ENCODE measurements at places on chromosomes 12 and 14. TPM values are rescaled to one million over a fixed set of nuclear protein-coding genes. Genes with fewer than 3 reads are reported as not detected.
A peak's percentile ranks its signal among the peaks of the same experiment; 100 is the strongest.

DNA sequence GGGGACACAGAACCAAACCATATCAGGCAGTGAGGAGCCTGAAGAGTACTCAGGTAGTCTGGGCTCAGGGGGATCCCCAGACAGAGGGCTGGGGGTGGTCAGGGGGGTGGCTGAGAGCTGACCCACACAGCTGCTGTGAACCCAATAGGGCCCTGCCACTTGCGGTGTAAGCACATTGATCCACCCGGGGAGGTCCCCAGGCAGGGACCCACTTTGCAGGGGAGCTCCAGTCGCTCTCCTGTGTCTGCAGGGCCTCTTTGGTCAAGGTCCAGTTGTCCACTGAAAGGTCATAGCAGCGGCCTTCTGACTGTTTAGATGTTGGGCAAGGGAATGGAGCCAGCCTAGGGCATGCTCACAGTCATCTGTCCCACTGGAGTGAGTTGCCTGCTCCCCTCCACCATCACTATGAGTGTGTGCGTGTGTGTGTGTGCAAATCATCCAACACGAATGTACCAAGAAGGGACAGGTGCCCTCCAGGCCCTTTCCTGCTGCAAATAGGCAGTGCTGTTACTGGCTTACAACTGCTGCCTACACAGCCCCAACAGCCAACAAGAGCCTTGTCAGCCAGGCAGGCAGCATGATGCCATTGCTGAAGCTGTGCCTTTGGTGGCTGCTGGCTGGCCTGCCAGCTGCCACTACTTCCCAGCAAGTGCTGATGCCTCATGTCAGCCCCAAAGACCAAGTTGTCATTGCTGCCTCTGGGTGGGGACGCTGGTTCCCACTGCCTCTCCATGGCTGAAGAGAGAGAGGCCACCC is 71.3 kb downstream of the TSPAN11 start:
- peak; percentile 51 for DNase-seq
- H3K4me3 ChIP-seq = no peak overlapping the region
- H3K27ac ChIP-seq = no peak overlapping the region
- peaks cover 13% of the 10 kb centered on the region for H3K4me1 ChIP-seq
- H3K27me3 ChIP-seq = no peaks in the 10 kb centered on the region
- H3K36me3 ChIP-seq = no peaks in the 10 kb centered on the region

GRCh38 chr14:91352053-91352452 is 65.6 kb downstream of the CCDC88C start:
- no peak overlapping the region for H3K4me3 ChIP-seq
- peaks cover 5% of the 10 kb centered on the region for H3K27me3 ChIP-seq
- DNase-seq = peak; percentile 4
- H3K36me3 ChIP-seq = no peaks in the 10 kb centered on the region
- H3K4me1 ChIP-seq = peaks cover 9% of the 10 kb centered on the region

GRCh38 chr12:113918306-113918705 is 47.8 kb downstream of the RBM19 start:
- peaks cover 14% of the 10 kb centered on the region for H3K36me3 ChIP-seq
- H3K4me3 ChIP-seq = no peak overlapping the region
- no peaks in the 10 kb centered on the region for H3K27me3 ChIP-seq

DNA sequence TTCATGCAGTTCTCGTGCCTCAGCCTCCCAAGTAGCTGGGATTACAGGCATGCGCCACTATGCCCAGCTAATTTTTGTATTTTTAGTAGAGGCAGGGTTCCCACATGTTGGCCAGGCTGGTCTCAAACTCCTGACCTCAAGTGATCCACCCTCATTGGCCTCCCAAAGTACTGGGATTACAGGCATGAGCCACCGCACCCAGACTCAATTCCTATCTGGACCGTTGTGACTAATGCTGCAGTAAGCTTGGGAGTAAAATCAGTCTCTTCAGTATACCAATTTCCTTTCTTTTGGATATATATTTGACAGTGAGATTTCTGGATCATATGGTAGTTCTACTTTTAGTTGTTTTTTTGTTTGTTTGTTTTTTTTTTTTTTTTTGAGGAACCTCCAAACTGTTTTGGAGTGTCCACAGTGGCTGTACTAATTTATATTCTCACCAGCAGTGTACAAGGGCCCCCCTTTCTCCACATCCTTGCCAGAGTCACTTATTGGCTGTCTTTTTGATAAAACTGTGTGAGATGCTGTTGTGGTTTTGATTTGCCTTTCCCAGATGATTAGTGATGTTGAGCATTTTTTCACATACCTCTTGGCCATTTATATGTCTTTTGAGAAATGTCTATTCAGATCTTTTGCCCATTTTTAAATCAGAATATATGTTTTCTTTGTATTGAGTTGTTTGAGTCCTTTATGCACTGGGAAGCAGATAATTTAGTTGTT is 37.3 kb upstream of the EVL start:
- H3K4me1 ChIP-seq = peaks cover 72% of the 10 kb centered on the region
- no peaks in the 10 kb centered on the region for H3K36me3 ChIP-seq
- no peak for DNase-seq
- H3K27me3 ChIP-seq = no peaks in the 10 kb centered on the region
- no peak overlapping the region for H3K4me3 ChIP-seq

DNA sequence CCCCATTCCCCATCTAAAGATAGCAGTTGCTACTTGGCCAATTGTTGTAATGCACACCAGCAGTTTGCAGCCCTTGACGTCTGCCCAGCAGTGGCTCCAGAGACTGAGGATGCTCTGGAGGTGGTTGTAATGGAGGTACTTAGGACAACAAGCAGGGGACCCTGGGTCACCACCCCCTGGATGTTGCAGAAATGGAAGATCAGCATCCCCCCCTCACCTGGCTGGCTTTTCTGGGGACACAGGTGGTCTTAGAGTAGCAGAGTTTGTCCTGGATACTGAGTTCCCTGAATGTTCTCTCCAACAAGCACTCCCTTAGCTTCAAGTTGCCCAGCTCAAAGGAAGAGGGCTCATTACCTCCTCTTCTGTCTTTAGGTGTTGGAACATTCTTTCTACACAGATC is 250.5 kb downstream of the AACS start:
- DNase-seq = no peak
- H3K36me3 ChIP-seq = no peaks in the 10 kb centered on the region
- H3K4me1 ChIP-seq = no peaks in the 10 kb centered on the region
- H3K27me3 ChIP-seq = no peaks in the 10 kb centered on the region
- H3K4me3 ChIP-seq = no peak overlapping the region
- no peak overlapping the region for H3K27ac ChIP-seq

- H3K27me3 ChIP-seq = no peaks in the 10 kb centered on the region
- H3K36me3 ChIP-seq = no peaks in the 10 kb centered on the region
- H3K4me3 ChIP-seq = no peak overlapping the region
- peaks cover 13% of the 10 kb centered on the region for H3K4me1 ChIP-seq
These were observed 167.2 kb upstream of the FRMD6 start for GRCh38 chr14:51484485-51484884.

DNA sequence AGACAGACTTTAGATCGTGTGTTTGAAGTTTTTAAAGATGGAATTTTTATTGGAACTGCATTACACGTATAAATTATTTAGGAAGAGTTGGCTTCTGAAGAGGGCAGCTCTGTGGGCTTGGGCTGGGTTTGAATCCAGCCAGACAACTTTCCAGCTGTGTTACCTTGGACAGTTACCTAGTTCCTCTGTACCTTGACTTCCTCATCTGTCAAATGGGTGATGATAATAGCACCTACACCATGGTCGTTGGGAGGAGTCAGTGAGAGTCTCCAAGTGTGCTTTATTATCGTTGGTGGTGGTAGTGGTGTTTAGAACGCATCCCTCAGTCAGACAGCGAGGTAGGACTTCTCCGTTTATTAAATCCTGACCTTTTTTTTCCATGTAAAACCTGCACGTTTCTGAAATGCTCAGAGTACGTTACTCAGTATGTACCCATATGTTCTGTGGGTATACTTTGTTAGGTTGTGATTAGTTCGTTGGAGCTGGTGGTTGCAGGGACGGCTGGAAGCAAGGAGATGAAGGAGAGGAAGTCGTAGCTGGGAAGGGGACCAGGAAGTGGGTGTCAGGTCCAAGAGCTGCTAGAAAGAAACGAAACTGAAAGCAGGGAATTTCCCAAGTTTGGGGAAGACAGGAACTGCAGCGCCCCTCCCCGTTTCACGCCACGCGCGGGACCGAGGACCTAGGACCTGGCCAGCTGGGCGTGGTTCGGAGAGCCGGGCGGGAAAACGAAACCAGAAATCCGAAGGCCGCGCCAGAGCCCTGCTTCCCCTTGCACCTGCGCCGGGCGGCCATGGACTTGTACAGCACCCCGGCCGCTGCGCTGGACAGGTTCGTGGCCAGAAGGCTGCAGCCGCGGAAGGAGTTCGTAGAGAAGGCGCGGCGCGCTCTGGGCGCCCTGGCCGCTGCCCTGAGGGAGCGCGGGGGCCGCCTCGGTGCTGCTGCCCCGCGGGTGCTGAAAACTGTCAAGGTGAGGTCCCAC is at the start of gene OAS3:
TSS of gene OAS3 (plus strand) at position 734 of the 979 bp plus-strand sequence. CDS start at position 791, 57 bp downstream.
- H3K27ac ChIP-seq = no peak within 1 kb of the TSS
- no peaks in the 10 kb centered on the region for H3K27me3 ChIP-seq
- peak within 1 kb of the TSS; percentile 84 for H3K4me3 ChIP-seq
- peak; percentile 95 for DNase-seq
- H3K36me3 ChIP-seq = no peaks in the 10 kb centered on the region

DNA sequence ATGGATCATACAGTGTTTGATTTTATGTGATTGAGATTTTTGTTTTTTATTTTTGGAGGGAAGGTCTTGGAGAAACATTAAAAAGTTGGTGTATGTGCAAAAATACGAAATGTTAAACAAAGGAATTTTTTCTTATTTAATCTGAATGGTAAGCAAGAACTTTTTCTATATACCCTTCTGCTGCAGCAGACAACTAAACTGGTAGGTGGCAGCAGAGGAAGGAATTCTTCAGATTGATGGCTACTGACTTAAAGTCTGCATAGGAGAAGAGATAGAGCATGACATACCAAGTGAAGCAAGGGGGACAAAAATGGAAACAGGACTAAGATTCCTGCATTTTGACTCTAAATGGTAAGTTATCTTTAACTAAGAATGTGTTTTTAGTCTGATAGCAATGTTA is 42.0 kb upstream of the A2ML1 start:
- peaks cover 5% of the 10 kb centered on the region for H3K36me3 ChIP-seq
- no peaks in the 10 kb centered on the region for H3K4me1 ChIP-seq
- DNase-seq = peak; percentile 82
- no peak overlapping the region for H3K27ac ChIP-seq
- no peak overlapping the region for H3K4me3 ChIP-seq

DNA sequence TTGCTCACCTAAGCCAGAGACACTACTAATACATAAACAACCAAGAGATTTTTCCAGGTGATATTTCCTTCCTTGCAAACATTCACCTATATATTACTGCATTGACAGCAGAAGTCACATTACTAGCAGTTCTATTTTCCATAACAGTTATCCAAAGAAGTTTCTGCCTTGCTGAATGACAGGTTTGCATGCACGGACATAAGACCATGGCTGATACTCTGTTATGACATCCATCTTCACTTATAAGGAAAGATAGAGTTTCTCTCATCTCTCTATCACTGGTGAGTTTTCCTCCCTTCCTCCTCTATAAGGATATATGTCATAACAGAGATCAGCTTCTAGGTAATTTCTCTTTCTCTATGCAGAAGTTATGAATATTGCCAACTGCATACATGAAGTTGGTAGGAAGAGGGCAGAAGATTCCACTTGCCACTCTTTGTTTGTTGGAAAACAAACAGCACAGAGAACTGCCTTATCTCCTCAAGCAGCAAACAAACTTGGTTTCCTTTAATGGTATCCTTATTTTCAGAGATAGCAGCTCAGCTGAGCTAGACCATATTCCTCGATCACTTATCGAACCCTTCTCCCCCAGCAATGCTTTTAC is 557.0 kb downstream of the VRK1 start:
- no peak overlapping the region for H3K27ac ChIP-seq
- no peaks in the 10 kb centered on the region for H3K36me3 ChIP-seq
- H3K27me3 ChIP-seq = no peaks in the 10 kb centered on the region
- no peak for DNase-seq
- H3K4me1 ChIP-seq = no peaks in the 10 kb centered on the region
- H3K4me3 ChIP-seq = no peak overlapping the region

DNA sequence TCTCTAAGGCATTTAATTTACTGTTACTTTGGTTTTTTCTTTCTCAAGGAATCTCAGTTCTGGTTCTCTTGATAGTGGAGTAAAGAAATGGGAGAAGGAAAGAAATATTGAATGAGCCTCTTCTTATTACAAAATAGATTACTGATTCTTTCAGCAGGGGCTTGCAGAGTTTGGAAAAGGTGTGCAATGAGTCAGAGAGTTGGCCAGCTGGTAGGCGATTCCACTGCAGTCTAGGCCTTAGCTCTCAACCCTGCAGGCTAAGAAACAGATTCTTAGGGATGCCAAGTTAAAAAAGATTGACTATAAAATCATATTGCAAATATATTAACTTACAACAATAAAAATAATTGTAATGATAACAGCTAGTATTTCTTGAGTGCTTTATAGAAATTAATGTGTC is 25.8 kb downstream of the NR1H4 start:
- no peaks in the 10 kb centered on the region for H3K27me3 ChIP-seq
- no peak overlapping the region for H3K4me3 ChIP-seq
- H3K27ac ChIP-seq = no peak overlapping the region
- no peak for DNase-seq

- H3K27me3 ChIP-seq = no peaks in the 10 kb centered on the region
- peaks cover 12% of the 10 kb centered on the region for H3K4me1 ChIP-seq
- no peak for DNase-seq
- H3K27ac ChIP-seq = no peak overlapping the region
These were observed 63.4 kb upstream of the CSRP2 start for GRCh38 chr12:76942267-76942666.

DNA sequence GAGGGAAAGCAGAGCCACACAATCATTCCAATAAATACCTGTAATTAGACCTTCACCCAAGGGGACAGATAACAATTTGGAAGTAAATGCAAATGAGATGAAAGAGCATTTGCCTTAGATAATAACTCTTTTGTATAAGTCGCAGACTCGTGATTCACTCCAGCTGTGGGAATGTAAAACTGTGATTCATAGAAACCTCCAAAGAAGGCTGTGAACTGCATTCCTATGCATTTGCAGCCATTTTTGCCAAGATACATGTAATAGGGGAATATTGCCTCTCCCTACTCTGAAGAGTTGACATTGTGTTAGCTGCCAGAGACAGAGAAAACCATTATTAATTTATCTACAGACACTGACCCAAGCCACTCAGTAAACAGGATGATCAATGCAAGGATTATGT is 181.9 kb upstream of the ARHGAP5 start:
- H3K27ac ChIP-seq = no peak overlapping the region
- no peak overlapping the region for H3K4me3 ChIP-seq
- H3K27me3 ChIP-seq = no peaks in the 10 kb centered on the region
- DNase-seq = no peak
- H3K4me1 ChIP-seq = peaks cover 5% of the 10 kb centered on the region
- H3K36me3 ChIP-seq = no peaks in the 10 kb centered on the region

GRCh38 chr14:97428808-97429440 is 631.7 kb downstream of the VRK1 start:
- no peaks in the 10 kb centered on the region for H3K4me1 ChIP-seq
- no peaks in the 10 kb centered on the region for H3K27me3 ChIP-seq
- no peak for DNase-seq

- H3K27me3 ChIP-seq = no peaks in the 10 kb centered on the region
- H3K27ac ChIP-seq = no peak overlapping the region
- no peak overlapping the region for H3K4me3 ChIP-seq
- DNase-seq = no peak
- peaks cover 82% of the 10 kb centered on the region for H3K36me3 ChIP-seq
- no peaks in the 10 kb centered on the region for H3K4me1 ChIP-seq
These were observed 17.1 kb downstream of the SEC23A start for GRCh38 chr14:39085933-39086332.

Gene LALBA
- not detected for total RNA-seq

Gene PTGDR
- 1.4 TPM for total RNA-seq

Gene RGS6
- total RNA-seq = not detected

Gene SLCO1C1
- total RNA-seq = not detected

Gene TSPAN11
- 10.0 TPM for total RNA-seq

Gene TRIM9
- total RNA-seq = 1.1 TPM

Gene RNASE2
- total RNA-seq = not detected

Gene PRIMA1
- total RNA-seq = not detected

Gene KRT83
- not detected for total RNA-seq

Gene IL26
- 2.4 TPM for total RNA-seq
